Muscle of back (tissue), 13 donors: ENCODE measurements at places on chromosomes 5 and 9. TPM values are rescaled to one million over a fixed set of nuclear protein-coding genes. Genes with fewer than 3 reads are reported as not detected.

DNA sequence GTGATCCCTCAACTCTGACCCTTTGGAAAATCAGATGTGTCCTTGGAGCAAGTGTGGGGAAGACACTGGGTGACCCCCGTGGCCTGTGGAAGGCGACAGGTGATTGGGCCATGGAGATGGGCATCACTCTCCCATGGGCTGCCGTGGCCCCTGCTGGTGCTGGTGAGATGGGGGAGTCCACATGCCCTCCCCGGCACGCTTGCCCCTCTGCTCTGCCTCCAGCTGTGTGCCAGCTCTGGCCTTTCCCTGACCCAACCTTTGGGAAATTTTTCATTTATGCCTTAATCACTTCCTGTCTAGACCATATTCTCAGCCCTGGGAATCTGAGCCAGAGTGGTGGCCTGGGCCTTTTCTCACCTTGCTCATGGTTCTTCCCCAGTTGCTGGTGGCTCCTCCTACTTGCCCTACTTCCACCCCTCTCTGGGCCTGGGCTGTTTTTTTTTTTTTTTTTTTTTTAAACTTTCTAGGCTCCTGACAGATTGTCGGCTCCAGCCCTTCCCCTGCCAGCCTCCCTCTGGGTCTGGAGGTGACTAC is 56.6 kb downstream of the RGS3 start:
- DNase-seq: no peak

GRCh38 chr5:133552925-133553525 is 59.3 kb downstream of the FSTL4 start:
- DNase-seq: no peak

PCDHAC2 gene
- polyA plus RNA-seq: 0.97 TPM

DNA sequence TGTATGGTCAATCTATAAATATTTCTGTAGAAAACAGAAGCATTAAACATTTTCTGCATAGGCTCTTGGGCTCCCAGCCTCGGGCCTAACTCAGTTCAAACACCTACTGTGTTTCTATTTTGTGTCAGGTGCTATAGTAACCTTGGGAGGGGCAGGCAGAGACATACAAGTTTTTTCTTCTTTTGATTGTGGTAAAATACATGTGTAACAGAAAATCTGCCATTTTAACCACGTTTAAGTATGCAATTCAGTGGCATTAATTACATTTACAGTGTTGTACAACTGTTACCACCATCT is 40.8 kb upstream of the FOXE1 start:
- no peak for DNase-seq
